ENCODE measurements at places on chromosomes 11 and 22.

DNA sequence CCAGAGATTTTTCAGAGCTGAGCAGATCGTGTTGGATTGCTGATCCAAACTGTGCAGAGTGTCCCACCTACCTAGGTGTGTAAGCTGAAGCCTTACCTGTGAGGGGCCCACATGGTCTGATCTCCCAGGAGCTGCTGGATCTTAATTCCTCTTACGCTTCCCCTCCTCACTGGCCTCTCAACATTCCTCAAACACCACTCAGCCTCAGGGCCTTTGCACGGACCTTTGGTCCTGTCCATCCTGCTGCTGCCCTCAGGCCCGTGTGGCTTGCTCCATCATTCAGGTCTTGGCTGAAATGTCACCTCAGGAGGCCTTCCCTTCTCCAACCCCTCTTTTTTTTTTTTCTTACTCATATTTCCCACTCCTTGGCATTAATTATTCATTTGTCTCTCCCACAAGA is 21.1 kb upstream of the RAB1B start:
- no peak for DNase-seq

DNA sequence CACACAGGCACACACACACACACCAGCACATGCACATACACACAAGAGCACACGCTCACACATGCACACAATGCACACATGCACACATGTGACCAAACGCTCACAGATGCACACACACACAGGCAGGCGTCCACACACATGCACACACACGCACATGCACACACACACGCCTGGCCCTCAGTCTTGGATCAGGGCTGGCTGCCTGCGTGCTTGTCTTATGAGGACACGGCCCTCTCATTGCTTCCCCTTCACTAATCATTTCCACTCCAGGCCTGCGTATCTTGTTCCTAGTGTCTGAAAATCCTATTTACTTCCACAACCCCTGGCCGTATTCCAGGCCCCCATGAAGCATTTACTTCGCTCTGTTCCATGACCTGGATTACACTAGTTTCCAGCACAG is 740.5 kb downstream of the BRD1 start:
- no peak for DNase-seq

DNA sequence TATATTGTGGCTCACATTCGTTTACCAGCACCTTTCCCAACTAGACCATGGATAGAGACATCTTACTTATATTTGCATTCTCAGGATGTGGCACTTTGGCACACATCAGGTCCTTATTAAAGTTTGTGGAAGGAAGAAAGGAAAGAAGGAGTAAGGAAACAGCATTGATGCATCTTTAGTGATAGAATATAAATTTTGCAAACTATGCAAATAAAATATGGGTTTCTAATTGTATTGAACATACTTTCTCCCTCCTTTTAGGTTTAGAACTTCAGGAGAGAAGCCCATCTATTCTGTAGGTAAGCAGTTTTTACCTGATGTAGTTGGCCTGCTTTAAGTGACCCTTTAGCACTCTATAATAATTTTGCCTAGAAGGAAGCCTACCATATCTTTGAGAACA is 20.4 kb downstream of the MRPL48 start:
- no peak for DNase-seq

DNA sequence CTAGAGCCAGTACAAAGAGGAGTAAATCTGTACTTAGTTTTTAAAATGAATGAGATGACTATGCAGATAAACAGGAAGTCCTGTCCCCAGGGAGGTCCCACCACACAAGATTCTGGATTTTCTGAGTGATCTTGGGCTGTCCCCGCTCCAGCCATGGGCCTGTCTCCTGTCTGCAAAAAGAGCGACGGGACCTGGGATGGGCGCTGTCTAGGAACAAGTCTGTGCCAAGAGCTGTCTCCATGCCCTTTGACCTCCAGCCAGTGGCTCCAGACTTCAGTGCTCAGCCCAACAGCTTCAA is 6.0 kb downstream of the CSNK1E start:
- no peak for DNase-seq

DNA sequence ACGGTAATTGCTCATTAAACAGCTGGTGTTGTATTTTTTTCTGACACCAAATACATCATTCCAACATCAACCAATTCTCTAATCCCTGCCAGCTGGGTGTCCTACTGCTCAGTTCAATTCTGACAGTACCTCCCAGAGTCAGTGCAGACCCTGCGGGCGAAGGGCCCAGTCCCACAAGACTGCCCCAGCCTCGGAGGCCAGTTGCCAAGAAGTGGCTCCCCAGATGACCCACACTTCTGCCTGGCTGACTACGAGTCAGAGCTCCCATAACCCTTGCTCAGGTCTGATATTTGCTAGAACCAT is 147.2 kb downstream of the CTTN start:
- DNase-seq: no peak

DNA sequence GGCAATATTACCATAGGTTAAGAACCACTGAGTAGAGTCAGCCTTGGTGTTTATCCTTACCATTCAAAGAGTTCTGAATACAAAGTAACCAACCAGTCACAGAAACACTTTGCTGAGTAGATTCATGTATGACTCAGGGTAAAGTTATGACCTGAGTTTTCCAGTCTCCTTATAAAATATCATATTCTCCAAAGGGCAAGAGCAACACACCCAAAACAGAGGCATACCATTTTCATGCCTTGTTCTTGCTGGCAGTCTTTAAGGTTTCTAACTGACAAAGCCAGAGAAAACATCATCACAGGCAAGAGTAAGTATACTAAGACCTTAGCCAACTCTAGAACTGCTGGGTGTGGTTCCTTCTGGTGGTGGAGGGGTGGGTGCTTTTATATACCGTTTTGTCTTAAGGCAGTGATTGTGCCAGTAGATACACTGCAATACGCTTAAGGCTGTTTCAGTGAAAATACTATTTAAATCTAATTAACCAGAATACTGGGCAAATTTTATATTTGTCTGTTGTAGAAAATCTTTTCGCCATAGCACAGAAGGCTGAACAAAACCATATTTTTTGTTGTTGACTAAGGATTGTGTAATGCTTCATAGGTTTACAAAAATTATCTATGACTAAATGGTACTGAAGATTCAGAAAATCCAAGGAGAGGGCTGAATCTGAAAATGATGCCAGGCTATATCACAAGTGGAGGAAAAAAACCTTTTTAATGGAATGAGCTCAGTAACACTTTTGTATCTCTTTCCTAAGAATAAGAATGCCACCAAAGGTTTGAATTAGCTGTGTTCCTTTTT is 3.0 kb downstream of the ATL3 start:
- DNase-seq: no peak

GRCh38 chr11:46718155-46719019 is 626 bp upstream of the F2 start:
- no peak for DNase-seq

- DNase-seq: no peak
Observed at GRCh38 chr22:36846271-36846670, 14.5 kb upstream of the NCF4 start.

- DNase-seq: no peak
Observed at GRCh38 chr11:117841551-117842031, 17.0 kb upstream of the FXYD2 start.

GRCh38 chr11:4865855-4866254 is 15.8 kb upstream of the OR51T1 start:
- DNase-seq: no peak

- DNase-seq: no peak
Observed at GRCh38 chr22:23110190-23110921, 31.4 kb downstream of the RSPH14 start.

GRCh38 chr22:21734540-21735199 is 924 bp downstream of the YPEL1 start:
- DNase-seq: no peak

- no peak for DNase-seq
Observed at GRCh38 chr11:76459846-76460245, 15.0 kb downstream of the EMSY start.

DNA sequence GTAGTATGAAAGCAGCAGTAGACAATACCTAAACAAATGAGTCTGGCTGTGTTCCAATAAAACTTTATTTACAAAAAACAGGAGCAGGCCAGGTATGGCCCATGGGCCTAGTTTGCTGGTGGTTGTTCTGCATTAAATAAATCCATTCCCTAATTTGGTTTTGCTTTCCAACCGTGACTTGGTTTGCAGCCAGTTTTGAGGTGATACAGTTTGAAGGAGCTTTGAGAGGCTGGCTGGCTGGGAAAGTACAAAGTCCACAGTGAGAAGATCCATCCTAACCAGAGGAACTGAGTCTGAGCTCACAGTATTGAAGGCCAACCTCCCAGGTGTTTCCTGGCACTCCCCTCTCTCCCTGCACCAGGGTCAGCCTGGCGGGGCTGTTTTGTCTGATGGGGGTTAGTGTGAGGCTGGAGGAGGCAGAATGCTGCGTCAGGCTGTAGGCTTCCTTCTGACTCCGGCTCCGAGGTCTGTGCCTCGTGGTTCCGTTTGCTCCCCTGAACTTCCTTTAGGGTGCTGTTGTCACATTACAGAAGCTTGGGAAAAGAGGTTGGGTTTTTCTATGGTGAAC is 129.5 kb downstream of the MICAL2 start:
- no peak for DNase-seq

DNA sequence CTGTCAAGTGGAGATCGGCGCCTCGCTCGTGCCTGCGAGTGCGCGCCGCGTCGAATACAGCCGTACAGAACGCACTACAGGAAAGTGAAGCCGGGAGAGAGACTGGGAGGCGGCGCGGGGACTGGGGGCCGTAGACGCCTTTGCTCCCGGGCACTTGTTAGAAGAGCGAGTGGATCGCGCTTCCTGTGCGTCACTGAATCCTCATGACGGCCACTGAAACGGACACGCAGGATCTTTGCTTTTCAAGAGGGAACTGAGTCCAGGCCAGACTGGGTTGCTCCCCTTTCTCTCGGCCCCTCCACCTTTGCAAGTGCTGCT is 314 bp downstream of the RIC8A start:
- DNase-seq: no peak

GRCh38 chr22:39292031-39292462 is 27.4 kb downstream of the RPL3 start:
- DNase-seq: no peak

GRCh38 chr11:68160100-68160695 is 39.0 kb upstream of the CHKA start:
- no peak for DNase-seq

- no peak for DNase-seq
Observed at GRCh38 chr22:27312966-27313855, 488.3 kb downstream of the MN1 start.

DNA sequence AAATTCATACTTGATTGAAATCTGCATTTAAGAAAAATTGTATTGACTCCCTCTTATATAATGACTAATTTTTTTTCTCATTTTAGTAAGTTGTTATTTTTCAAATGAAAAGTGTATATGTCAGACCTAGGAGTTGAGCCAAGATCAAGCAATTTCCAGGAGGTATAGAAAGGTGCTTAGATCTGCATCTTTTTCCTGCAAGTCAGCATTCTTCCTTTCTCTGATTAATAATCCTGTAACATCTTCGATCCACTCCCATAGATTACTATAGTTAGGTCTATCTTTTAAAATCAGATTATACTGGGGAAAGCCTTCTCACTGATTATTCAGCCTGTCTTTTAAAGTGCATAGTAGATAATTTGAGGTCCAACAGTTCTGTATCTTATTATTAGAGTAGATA is 12.7 kb downstream of the HOATZ start:
- DNase-seq: no peak
